ENCODE measurements at places on chromosomes 11 and 22. TPM values are rescaled to one million over a fixed set of nuclear protein-coding genes. Genes with fewer than 3 reads are reported as not detected.

DNA sequence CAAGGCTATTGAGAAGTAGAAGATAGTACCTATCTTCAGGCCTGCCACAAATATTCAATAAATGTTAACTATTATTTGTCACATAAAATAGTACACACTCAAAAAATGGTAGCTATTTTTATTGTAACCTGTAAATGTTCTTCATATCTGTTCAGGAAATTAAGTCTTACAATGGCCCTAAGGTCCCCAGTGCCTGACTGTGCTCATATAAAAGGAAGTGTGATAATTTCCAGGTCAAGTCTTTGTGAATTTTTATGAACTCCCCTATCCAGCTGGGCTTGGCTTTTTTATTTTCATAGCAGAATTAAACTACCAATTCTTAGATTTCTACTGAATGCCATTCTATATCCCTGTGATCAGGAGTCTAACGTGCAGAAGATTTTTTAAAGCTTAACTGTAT is 284.2 kb upstream of the PITPNB start:
- no peak for DNase-seq

MUS81 gene
- total RNA-seq: 23.7 TPM

- DNase-seq: no peak
Measured at GRCh38 chr22:35894464-35894878, 134.2 kb downstream of the RBFOX2 start.

SCGB2A2 gene
- not detected for total RNA-seq

DNA sequence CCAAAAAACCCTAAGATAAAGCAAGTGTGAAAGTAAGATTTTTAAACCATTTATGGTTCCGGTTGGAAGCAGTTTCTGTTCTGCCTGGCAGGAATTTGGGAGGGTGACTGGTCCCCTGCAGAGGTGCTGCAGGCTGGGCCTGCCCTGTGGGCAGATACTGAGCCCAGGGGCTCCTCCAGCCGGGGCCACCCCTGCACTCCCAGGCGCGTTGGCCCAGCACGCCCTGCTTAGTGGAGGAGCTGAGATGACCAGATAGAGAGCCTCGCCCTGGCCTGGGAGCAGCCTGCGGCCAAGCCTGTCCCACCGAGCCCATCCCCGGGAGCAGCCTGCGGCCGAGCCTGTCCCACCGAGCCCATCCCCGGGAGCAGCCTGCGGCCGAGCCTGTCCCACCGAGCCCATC is 8.0 kb downstream of the PHLDA2 start:
- no peak for DNase-seq

DNA sequence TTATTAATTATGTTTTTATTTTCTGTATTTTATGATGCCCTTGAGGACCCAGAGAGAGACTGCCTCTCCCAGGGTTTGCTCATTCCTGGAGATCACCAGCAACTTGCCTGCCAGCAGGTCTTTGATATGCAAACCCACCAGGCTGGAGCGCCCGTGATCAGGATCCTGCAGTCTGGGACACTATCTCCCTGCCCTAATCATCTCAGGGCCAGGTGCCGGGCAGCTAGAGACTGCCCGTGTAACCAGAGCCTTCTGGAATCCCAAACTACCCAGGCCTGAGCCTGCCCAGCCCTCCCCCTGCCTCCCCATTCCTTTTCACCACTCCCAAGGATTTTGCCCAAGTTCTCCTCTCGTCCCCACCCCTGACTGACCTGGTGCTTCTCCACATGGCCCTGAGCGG is 52.2 kb upstream of the B3GAT1 start:
- no peak for DNase-seq

All from IMR-90 (cell line).